ENCODE measurements at places on chromosomes 7 and 10.

DNA sequence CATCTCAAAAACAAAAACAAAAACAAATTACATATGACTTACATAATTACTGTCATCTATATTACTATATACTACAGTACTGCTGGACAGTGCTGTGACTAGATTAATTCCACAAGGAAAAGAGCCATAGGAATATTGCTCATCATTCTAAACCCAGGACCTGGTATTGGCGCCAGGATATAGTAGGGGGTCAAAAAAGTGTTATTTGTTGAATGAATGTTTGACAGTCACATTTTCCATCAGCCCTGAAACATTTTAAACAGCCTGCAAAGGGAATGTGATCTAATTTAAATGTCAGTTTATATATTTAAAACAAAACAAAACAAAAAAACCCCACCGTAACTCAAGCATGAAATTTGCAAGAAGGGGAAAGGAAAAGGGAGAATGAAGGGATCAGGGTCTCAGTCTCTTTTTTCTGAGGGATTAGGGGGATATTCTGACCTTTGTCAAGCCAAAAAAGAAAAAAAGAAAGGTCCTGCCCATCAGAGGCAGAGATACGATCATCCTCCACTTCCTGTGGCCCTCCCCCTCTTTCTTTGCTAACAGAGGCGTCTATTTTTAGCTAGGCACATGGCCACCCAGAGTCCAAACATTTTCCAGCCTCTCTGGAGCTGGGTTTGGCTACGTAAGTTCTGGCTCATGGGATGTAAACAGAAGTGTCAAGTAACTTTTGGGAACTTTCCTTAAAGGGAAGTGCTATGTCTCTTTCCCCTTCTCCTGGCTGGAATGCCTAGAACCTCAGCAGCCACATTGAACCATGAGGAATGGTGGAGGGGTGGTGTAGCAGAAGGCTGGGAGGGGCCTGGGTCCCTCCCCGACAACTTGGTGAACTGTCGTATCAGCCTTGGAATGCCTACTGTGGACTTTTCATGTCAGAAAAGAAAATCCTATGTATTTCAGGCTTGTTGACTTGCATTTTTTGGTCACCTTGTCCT, 44.6 kb upstream of the DLG5 start:
- DNase-seq: peak; percentile 9

DNA sequence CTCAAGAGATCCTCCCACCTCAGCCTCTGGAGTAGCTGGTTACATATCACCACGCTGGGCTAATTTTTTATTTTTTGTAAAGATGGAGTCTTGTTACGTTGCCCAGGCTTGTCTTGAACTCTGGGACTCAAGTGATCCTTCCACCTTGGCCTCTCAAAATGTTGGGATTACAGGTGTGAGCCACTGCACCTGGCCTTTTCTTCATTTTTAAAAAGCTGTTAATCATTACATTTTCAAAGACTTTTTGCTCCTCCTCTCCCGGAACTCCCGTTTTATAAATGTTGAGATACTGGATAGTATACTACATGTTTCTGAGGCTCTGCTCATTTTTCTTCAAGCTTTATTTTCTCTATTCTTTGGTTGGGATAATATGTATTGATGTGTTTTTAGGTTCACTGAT, 16.4 kb downstream of the AOAH start:
- peak; percentile 76 for DNase-seq

GRCh38 chr10:107477266-107477665, 312.8 kb upstream of the SORCS1 start:
- no peak for DNase-seq

DNA sequence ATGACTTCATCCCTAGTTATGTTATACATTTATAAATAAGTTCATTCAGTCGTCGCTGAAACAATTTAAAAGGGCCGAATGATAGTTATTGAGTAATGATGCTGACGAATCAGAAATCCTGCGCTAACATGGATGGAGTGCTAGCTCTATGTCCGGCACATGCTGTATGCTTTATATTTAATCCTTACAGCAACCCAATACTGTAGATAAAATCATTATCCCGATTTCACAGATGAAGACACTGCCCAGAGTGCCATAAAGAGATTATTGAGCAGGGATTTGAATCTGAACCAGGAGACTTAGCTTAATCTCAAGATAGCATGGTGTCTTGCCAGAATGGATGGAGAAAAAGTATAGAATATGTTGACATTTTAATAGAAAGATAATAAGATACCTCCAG, 1.1 kb upstream of the ICA1 start:
- no peak for DNase-seq

- DNase-seq: no peak
These were observed 94.1 kb upstream of the ARMC3 start for GRCh38 chr10:22833781-22834180.

DNA sequence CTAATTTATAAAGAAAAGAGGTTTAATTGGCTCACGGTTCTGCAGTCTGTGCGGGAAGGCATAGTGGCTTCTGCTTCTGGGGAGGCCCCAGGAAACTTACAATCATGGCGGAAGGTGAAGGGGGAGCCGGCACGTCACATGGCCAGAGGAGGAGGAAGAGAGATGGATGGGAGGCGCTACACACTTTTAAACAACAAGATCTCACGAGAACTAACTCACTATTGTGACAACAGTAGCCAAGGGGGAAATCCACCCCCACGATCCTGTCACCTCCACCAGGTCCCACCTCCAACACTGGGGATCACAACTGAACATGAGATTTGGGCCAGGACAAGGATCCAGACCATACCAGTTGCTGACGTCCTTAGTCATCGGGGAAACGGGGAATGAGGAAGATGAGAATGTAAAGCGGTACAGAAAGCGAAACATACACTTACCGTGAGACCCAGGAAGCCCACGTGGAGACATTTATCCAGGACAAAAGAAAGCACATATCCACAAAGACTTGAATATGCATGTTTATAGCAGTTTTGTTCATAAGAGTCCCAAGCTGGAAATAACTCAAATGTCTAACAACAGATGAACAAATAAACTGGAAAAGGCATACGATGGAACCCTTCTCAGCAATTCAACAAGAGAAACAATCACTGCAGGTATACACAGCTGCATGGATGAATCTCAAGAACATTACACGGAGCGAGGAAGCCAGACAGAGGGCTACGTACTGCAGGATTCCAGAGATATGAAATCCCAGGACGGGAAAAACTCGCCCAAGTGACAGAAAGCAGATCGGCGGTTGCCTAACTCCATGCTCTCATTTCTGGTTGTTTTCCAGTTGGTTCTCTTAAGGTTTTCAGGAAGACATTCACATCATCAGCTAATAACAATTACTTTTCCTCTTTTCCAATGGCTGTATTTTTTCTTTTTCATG, 26.2 kb upstream of the INPP5A start:
- DNase-seq: no peak

DNA sequence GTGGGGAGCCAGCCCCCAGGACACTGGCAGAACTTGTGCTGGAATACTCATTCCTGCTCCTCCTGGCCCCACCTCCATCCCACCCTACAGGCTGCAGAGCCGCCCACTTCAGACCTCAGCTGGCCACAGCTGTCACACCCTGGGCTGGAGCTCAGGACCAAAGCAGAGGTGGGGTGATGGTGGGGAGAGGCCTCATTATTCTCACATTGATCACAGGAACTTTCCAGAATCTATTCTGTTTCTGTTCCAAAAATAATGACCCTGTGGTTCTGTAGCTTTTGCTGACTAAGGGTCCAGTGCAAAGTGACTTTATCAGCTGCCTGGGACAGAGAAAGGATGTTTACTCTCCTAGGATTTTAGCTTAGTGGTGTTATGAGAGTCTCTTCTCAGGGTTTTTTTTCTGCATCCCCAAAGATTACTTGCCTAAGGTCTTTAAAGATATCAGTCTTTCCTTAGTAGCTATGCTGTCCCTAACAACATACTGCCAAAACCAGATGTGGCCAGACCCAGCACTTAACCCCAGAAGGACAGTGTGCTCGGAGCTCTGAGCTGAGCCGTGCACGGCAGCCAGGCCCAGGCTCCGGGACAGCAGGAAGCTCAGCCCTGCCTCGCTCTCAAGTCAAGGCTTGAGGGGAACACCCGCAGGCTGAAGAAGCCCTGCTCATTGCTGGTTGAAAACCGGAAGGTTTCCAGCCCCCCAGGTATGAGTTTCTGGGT, 223.3 kb downstream of the MLLT10 start:
- no peak for DNase-seq

- DNase-seq: no peak
These were observed 138.4 kb upstream of the NFE2L3 start for GRCh38 chr7:26013551-26014083.

DNA sequence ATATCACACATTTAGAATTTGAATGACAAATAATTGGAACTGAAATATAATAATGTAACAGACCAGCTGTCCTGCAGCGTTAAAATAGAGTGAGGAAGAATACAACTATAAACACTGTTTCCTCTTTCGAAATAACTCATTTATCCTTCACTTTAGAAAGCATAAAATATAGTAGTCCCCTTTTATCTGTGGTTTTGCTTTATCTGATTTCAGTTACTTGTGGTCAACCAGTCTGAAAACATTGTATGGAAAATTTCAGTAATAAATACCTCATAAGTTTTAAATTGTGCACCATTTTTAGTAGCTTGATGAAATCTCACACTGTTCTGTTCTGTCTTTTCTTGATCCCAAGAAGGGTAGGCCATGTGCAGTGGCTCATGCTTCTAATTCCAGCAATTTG, 31.7 kb downstream of the POLR1F start:
- DNase-seq: no peak

- peak; percentile 80 for DNase-seq
These were observed 157.2 kb upstream of the ZNF92 start for GRCh38 chr7:65216469-65216868.

DNA sequence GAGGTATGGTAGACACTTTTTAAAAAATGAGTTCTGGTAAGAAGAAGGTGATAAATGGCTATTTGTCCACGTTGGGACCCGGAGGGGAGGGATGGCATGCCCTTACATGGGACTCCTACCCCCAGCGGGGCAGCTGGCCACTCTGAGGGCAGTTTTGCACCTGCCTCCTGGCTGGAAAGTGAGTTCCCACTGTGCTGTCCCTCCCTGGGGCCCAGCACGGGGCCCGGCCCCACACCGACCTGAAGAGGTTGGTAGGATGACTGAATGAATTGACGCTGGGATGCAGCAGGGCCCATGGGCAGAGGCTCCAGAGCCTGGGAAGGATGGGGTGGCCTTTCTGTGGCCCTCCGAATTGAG, 601 bp upstream of the AEBP1 start:
- no peak for DNase-seq

GRCh38 chr7:69365651-69366192, 232.6 kb upstream of the AUTS2 start:
- DNase-seq: no peak

GRCh38 chr10:100782461-100783244, 37.3 kb downstream of the PAX2 start:
- DNase-seq: no peak

Measured in small intestine (tissue), 16 donors.